Activated T-helper 1 cell treated with Interleukin-2 at 50 U/mL for 16 hours (primary cell): ENCODE measurements at places on chromosomes 7 and 10.

DNA sequence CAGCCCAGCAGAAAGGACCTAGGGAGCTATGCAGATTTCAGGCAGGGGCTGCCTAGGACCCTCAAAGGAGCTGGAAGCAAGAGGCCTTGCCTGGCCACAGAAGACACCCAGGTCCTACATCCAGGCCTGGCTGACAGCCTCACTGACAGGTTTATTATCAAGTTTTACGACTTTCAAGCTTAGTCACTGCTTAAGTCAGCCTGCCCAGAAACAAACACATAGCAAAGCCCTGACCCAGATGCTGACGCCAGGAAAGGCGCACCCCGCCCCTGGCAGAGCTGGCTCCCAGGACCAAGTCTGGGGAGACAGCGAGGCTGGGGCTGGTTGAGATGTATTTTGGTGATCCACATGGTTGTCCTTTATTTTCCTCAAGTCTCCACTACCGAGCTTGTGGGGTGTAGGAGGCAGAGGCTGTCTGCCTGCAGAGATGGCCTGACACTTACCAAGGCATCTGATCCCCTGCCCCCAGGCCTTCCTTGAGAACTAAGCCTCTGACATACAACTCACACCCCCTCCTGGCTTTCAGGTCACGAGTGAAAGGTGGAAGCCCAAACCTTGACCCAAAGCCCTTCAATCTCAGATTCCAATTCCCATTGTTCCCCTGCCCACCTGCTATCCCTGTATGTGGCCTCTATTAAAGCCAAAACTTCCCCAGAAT is 80.7 kb upstream of the EMX2 start:
- no peak for DNase-seq

DNA sequence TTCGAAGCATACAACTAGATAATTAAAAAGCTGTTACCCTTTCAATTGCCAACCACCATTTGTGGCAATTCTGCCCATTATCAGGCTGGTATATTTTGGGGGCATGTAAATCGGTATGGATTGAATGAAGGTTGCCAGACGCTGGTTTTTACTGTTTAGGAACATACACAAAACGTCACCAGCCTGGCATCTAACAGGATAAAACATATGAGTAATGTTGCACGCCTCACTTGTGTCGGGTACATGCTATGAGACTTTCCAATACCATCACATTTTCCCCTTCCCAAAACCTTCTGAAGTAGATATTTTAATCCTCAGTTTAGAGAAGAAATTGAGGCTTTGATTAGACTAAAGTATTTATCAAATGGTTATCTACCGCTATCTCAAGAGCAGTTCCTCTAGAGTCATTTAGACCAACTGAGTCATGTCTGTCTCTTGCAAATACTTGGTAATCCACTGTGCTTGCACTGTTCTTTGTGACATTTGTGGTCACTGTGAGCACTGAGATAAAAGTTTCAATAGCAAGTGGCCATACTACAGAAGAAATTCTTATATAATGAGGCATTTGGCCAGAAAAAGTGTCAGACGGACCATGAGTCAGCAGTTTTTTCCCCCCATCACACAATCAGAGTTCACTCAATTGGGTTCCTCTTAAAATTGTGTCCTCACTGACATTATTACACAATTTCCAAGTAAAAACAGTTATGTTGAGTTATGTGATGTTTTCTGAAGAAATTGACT is 498.7 kb downstream of the NXPH1 start:
- DNase-seq = no peak

- no peak for DNase-seq
Observed at GRCh38 chr10:74642901-74643595, 183.4 kb upstream of the KAT6B start.

DNA sequence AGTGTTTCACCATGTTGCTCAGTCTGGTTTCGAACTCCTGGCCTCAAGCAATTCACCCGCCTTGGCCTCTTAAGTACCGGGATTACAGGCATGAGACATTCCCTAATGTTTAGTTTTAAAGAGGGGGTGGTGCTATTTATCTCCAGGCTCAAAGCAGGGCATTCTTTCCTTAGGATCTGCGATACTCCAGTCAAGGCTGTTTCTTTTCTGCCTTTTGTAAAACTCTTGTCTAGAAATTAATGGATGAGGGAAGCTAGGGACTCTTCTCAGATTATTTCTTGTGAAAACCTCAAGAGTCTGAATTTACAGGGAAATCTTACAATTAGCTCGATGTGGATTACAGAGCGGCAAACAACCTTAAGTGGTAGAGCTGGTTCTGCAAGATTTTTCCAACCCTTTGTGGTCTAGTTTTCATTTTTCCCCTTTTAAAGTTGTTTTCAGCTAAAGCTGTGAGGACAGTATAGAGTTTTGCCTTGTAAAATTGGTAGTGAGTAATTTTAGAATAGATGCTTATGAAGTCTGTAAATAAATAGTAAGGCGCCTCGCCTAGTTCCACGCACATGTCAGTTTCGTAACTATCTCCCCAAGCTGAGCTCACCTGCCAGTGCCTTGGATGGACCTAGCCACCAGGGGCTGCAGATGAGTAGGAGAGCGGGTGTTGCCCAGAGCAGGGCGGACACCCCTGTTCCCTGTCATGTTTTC is 53.1 kb downstream of the CUX1 start:
- no peak for DNase-seq

DNA sequence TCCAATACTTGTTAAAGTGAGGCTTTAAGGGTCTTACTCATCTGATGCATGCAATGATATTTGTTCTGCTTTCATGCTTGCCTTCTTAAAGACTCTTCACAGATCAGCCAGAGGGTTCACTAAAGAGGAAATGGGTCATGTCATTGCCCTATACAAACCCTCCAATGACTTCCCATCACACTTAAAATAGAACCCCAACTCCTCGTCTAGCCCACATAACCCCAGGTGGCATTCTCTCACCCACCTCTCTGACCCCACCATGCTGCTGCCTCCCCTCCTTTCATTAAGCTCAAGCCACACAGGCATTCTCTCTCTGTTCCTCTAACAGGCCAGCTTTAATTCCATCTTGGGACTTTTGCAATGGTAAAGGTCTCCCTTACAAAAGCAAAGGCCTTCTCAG is 253.6 kb downstream of the GRID1 start:
- no peak for DNase-seq

DNA sequence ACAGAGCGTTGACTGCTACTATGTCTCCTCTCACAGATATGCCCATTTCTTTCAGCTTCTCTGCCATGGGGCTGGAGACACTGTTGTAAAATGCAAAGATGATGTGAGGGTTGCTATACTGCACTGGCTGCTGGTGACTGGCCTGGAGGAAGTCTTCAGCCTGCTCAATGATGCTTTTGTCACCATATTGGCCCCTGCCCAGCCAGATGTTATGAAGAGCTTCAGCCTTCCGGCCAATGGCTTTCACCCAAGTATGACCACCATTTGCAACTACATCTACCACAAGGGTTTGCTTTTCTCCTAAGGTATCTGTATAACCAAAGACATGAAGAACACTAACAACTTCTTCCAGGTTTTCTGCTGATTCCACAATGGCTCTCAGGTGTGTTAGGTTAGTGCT is 1.6 kb downstream of the C7orf25 start:
- no peak for DNase-seq

DNA sequence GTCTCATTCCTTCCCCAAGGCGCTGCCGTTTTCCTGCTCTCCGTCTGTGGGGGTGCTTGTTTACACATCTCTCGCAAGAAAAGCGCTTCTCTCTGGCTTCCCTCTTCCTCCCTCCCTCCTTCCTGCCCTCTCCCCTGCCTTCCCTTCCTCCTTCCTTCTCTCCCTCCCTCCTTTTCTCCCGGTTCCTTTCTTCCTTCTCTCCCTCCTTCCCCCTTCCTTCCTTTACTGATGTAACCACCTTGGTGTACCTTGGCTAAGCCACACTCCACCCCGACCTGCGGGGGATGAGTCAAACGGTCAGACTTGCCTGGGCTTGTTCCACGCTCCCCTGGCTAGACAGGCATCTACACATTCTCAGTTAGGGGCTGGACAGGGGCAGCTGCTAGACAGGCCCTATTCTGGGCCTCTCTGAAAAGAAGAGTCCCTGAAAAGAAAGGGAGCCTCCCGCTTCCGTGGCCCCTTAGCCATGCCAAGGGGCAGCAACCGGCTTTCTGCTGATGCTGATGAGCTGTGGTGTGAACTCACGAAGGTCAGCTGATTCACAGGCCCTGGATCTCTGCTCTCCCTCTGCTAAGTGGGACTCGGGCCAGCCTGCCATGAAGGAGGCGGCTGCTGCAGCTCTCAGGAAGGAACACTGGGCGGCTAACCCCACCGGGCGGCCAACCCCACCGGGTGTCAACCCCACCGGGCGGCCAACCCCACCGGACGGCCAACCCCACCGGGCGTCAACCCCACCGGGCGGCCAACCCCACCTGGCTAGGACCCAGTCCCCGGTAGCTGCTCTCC is 216.8 kb downstream of the TCERG1L start:
- DNase-seq = no peak

DNA sequence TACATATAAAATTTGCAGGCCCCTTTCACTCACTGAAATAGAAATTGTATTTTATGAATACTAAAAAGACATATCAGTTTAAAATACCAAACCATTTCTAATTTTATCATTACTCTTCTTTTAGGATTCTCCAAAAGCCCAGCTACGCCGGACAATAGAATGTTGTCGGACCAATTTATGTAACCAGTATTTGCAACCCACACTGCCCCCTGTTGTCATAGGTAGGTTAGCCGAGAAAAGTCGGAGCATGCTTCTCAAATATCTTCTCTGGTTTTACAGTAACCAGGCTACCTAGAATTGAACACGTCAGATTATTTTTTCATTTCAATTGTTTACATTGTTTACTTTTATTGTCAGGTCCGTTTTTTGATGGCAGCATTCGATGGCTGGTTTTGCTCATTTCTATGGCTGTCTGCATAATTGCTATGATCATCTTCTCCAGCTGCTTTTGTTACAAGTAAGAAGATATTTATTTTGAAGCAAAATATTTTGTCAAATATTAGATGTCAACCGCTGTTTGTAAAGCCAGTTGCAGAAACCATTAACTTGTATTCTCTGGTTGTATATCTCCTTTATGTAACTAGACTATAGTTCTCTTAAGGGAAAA is 57.6 kb downstream of the MMRN2 start:
- no peak for DNase-seq

DNA sequence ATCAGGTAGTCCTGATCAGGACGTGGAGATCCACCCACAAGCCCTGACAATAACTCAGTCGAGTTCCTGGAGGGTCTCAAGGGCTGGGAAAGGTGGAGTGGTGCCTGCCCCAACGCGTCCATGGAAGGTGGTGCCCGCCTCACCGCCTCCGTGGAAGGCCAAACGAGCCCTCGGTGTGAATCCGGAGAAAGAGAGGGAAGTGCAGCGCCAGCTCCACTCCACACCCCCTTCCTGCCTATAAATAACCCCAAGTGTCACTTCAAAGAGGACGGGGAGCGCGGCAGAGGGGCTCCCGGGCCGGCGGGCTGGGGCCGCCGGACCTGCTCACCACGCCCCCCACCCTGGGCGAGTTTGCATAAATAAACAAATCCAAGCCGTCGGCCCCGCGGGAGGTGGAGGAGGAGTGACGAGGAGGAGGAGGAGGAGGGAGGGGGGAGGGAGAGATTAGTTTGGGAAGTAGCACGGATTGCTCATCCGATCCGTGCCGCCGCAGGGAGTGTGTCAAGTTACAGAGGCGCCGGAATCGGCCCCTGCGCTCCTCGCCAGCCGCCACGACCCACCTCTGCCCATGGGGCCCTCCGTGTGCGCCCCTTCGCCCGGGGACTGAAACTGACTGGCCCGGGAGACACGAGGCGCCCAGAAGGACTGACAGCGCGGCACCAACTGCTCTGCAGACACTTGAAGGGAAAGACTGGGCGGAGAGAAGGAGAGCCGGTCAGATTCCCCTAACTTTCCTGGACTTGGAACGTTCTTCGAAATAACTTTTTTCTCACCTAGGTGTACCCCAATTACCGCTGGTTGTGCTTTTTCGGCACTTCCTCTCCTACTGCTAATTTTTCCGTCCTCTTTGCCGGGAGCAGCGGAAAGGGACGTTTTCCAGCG is at the start of gene COL13A1:
TSS of gene COL13A1 (plus strand) at position 473 of the 882 bp plus-strand sequence. CDS start 518 bp downstream, outside the sequence.
- no peak for DNase-seq

GRCh38 chr10:24120646-24121045 is 88.3 kb upstream of the KIAA1217 start:
- DNase-seq = no peak

GRCh38 chr10:14953424-14954000 is 384 bp downstream of the DCLRE1C start:
- no peak for DNase-seq

- no peak for DNase-seq
Observed at GRCh38 chr10:44066527-44067255, 318.2 kb downstream of the CXCL12 start.

- DNase-seq = no peak
Observed at GRCh38 chr10:97631098-97631497, 2.2 kb downstream of the MORN4 start.

- no peak for DNase-seq
Observed at GRCh38 chr10:91049296-91049987, 128.6 kb upstream of the ANKRD1 start.

GRCh38 chr7:42978496-42978895 is 46.3 kb downstream of the MRPL32 start:
- DNase-seq = no peak

- DNase-seq = no peak
Observed at GRCh38 chr7:153698046-153698445, 354.2 kb upstream of the DPP6 start.

DNA sequence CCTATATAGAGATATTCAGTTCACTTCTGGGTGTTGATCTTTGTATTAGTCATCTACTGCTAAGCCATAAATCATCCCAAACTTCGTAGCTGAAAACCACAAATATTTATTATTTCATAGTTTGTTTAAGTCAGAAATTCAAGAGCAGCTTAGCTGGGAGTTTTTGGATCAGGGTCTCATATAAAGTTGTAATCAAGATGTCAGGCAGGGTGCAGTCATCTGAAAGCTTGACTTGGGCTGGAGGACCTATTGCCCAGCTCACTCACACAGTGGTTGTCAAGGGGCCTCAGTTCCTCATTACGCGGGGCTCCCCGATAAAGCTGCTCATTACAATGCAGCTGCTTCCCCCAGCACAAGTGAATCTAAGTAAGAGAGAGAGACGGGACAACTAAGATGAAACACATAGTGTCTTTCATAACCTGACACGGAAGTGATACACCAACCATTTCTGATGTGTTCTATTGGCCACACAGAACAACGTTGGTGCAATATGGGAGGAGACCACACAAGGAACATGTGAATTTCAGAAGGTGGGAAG is 15.7 kb downstream of the PPP1R3C start:
- DNase-seq = no peak

- DNase-seq = no peak
Observed at GRCh38 chr7:74217455-74218342, 7.9 kb downstream of the LAT2 start.

- DNase-seq = no peak
Observed at GRCh38 chr7:156049366-156049765, 237.1 kb upstream of the SHH start.

DNA sequence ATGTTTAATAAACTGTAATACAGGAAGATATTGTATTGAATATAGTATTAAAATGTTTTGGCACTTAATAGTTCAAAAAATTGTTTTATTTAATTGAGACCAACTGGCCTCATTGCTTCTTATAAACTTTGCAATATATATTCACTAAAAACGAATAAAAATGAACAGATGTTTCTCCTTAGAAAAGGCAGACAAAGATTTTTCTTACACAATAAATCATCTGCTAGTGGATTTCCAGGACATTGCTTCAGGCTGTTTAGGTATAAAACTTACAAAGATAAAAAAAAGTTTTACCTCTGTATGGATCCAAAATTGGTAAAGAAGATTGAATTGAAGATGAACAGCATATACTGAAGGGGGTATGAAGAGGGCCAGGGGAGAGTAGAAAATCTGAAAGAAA is 143.6 kb downstream of the AGMO start:
- no peak for DNase-seq

- DNase-seq = no peak
Observed at GRCh38 chr7:47407136-47407535, 174.8 kb downstream of the TNS3 start.

- DNase-seq = no peak
Observed at GRCh38 chr10:3784510-3785250, at the start of gene KLF6. Gene KLF6 (minus strand): TSS chr10:3785209. CDS start chr10:3785014, 195 bp downstream.
